SJSA1 (cell line): ENCODE measurements at places on chromosomes 1 and 21. TPM values are rescaled to one million over a fixed set of nuclear protein-coding genes. Genes with fewer than 3 reads are reported as not detected.

GRCh38 chr1:58546520-58547308 lies at the start of gene OMA1:
Gene OMA1 (minus strand): TSS chr1:58546726. CDS start chr1:58539294, 7,432 bp downstream.
- peaks cover 12% of the 10 kb centered on the region; the same call in 1 of the 2 replicates for H3K4me1 ChIP-seq
- H3K27me3 ChIP-seq, result no peaks in the 10 kb centered on the region
- no peaks in the 10 kb centered on the region for H3K36me3 ChIP-seq
- peak within 1 kb of the TSS; percentile 62 for H3K4me3 ChIP-seq
- DNase-seq, result peak; percentile 90

GRCh38 chr1:25532970-25533369 lies 10.4 kb upstream of the LDLRAP1 start:
- H3K4me1 ChIP-seq, result no peaks in the 10 kb centered on the region
- no peak overlapping the region for H3K4me3 ChIP-seq
- H3K36me3 ChIP-seq, result no peaks in the 10 kb centered on the region

GRCh38 chr1:53350853-53351767 lies 23.2 kb upstream of the LRP8 start:
- no peak overlapping the region for H3K4me3 ChIP-seq
- no peaks in the 10 kb centered on the region for H3K27me3 ChIP-seq
- H3K4me1 ChIP-seq, result no peaks in the 10 kb centered on the region
- H3K36me3 ChIP-seq, result no peaks in the 10 kb centered on the region
- H3K27ac ChIP-seq, result no peak overlapping the region

DNA sequence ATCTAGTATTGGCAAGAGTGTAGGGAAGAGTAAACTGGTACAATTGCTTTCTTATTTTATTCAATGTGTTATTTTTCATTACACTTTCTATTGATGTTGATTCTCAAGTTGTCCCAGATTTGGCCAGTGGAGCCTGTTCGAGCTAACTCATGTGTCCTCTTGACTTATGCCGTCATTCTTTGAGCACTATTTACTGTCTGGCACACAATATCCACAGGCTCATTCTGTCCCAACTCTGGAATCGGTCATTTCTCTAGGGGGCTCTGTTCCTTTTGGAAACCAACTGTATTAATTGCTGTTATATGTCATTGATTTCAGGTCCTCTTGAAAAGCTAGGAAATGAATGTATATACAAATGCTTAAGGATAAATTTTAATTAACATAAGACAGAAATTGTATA lies 22.4 kb upstream of the SFPQ start:
- no peaks in the 10 kb centered on the region for H3K4me1 ChIP-seq
- no peak for DNase-seq

GRCh38 chr1:162627662-162628296 lies 4.5 kb upstream of the DDR2 start:
- H3K27ac ChIP-seq, result no peak overlapping the region
- no peaks in the 10 kb centered on the region for H3K27me3 ChIP-seq
- H3K36me3 ChIP-seq, result no peaks in the 10 kb centered on the region
- H3K4me3 ChIP-seq, result no peak overlapping the region
- H3K4me1 ChIP-seq, result peaks cover 48% of the 10 kb centered on the region
- DNase-seq, result no peak

DNA sequence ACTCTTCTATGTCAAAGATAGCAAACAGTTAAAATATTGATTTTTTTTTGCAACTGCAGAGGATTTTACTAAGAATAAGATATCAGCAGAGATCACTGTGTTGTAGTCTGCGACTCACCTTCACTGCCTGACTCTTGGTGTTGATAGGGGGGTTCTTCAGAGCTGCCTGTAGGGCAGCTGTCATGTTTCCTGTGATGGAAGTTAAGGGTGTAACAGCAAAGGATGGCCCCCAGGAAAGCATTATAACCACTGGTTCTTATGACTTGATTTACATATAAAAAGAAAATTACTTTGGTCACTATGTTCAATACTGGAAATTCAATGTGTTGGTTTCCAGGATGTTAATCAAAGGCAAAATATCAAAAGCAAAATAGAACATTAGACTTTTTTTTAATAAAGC lies 2.6 kb downstream of the ARPC5 start:
- H3K27ac ChIP-seq, result no peak overlapping the region
- peaks cover 47% of the 10 kb centered on the region for H3K36me3 ChIP-seq
- peak overlapping the region; percentile 59 for H3K4me3 ChIP-seq
- peaks cover 3% of the 10 kb centered on the region for H3K4me1 ChIP-seq
- no peaks in the 10 kb centered on the region for H3K27me3 ChIP-seq

- peaks cover 13% of the 10 kb centered on the region for H3K4me1 ChIP-seq
- no peaks in the 10 kb centered on the region for H3K27me3 ChIP-seq
- H3K27ac ChIP-seq, result no peak overlapping the region
- H3K36me3 ChIP-seq, result no peaks in the 10 kb centered on the region
- H3K4me3 ChIP-seq, result no peak overlapping the region
- DNase-seq, result no peak
Measured at GRCh38 chr1:84255582-84255981, 45.9 kb upstream of the SAMD13 start.

Gene LRRC71
- not detected in 2 replicates for total RNA-seq
